GM23248 (cell line): ENCODE measurements at places on chromosomes 4 and X. TPM values are rescaled to one million over a fixed set of nuclear protein-coding genes. Genes with fewer than 3 reads are reported as not detected.

DNA sequence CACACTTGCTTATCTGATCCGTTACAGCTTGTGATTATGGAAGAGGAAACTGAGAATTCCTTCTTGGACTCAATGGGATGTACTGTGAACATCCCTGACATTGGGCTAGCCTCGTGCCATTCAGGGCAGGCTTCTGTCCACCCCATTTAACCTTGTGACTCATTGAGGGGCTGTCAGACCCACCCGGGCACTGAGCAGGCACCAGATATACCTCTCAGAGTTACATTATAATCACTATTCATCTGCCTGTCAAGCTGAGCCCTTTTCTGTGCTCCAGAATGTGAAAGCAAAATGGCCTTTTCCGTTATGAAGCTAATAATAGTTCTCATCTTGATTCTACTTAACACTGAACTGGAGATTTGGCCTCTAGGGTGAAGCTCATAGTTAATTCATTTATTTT, 170.6 kb upstream of the SCML1 start:
- no peak for DNase-seq

CPE gene
- polyA plus RNA-seq, result 51.0 and 53.9 TPM in 2 replicates

GRCh38 chrX:80578517-80579105, 158.4 kb downstream of the TENT5D start:
- DNase-seq, result peak; percentile 27

CD40LG gene
- not detected in 2 replicates for polyA plus RNA-seq

CYBB gene
- polyA plus RNA-seq, result not detected in 2 replicates
